ENCODE measurements at places on chromosomes 1 and 21.
A peak's percentile ranks its signal among the peaks of the same experiment; 100 is the strongest.

DNA sequence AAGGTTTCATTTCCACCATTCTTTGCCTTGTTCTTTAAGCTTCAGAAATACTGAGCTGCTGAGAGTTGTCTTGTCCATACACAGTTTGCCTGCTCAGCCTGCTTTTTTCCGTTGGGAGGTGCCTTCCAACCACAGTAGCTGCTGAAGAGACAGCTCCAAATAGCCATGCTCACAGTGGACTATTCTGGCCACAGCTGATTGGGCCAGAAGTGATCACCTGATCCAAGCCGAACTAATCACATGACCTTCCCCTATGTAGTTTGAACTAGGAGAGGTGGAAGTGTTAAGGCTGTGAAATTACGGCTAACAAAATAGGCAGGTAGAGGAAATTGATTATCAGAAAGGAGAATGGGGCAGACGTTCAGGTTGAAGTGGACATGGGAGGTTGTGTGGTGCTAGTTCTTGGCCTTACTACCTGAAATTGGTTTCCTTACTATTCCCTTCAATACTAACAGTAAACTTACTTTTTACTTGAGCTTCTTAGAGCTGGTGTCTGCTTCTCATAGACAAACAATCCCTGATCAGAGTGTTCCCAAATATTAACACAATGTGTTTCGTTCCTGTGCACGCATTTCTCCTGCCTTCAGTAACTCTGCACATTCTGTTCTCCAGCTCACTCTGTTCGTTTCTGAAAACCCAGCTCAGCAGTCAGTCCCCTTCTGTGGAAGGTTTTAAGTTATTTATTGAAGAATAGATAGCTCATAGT, 136.1 kb downstream of the RWDD3 start:
- no peak for DNase-seq

GRCh38 chr1:228204958-228205357, 2.9 kb upstream of the OBSCN start:
- DNase-seq = no peak

GRCh38 chr21:20086508-20086907, 911.7 kb upstream of the NCAM2 start:
- DNase-seq = no peak

DNA sequence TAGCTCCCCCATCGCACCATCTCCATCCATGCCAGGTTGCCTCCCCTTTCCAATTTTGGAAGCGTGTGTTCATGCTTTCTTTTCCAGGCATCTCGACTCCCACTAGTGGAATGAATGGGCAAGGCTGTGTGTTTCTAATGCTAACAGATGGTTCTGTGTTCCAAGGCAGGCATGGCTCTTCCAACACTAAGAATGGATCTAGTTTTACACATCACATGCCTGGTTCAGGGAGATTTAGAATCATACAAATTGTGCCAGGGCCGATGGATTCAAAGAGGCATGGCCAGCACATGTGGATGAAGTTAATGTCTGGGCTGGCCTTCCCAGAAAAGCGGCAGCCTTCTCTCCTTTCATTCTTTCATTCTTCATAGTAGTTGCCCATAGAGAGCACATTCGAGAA, 438.7 kb downstream of the PRDM2 start:
- no peak for DNase-seq

- peak; percentile 51 for DNase-seq
Observed at GRCh38 chr1:13702425-13703127, 2.6 kb downstream of the PRDM2 start.

- no peak for DNase-seq
Observed at GRCh38 chr1:25435397-25436108, 4.9 kb downstream of the MACO1 start.

GRCh38 chr21:42515708-42516502, 2.3 kb downstream of the SLC37A1 start:
- DNase-seq = no peak

- no peak for DNase-seq
Observed at GRCh38 chr1:165893507-165893906, 66.1 kb downstream of the UCK2 start.

- no peak for DNase-seq
Observed at GRCh38 chr1:244732851-244733450, 80.0 kb downstream of the DESI2 start.

- DNase-seq = no peak
Observed at GRCh38 chr1:22750685-22751051, 40.0 kb downstream of the EPHB2 start.

DNA sequence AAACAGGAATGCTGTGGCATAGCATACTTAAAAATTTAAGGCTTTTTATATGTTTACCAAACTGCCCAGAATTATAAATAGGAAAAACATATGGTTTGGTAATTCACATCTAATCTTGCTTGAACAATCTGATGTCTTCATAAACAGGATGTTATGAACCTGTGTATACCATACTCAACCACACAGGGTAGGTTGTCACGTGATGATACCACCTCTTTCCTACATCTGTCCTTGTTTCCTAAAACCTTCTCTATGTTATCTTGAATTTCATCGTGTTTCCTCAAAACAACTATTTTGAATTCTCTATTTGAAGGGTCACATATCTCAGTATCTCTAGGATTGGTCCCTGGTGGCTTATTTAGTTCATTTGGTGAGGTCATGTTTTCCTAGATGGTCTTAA, 631.0 kb upstream of the PKN2 start:
- no peak for DNase-seq

DNA sequence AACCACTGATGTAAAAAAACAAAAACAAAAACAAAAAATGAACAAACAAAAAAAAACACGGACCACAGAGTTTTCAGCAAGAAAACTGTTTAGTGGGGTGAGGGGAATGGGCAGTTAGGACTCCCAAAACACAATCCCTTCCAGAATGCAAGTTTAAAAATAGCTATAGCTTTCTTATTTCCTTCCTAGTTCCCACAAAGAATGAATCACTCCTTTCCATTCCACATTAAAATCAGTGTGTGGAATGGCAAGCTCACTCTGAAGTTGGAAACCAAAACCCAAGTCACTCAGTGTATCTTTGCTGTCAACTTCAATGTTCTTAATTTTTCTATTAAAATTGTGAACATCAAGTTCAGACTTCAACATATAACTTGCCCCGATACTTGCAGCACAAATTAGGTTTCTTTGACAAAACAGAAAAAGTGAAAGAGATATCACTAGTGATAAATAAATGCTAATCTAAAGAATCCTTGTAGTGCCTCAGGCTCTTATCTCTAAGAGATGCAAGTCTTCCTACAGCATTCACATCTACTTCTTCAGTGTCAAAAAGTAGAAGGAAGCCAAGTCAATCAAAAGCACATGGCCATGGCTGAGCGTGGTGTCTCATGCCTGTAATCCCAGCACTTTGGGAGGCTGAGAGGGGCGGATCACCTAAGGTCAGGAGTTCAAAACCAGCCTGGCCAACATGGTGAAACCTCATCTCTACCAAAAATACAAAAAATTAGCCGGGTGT, 45.5 kb downstream of the TOR3A start:
- DNase-seq = no peak

- no peak for DNase-seq
Observed at GRCh38 chr1:3668585-3669300, 16.4 kb downstream of the TP73 start.

- DNase-seq = no peak
Observed at GRCh38 chr21:43297989-43298388, 128.9 kb downstream of the SIK1 start.

GRCh38 chr1:205082431-205082830, 1.8 kb downstream of the TMEM81 start:
- DNase-seq = no peak

DNA sequence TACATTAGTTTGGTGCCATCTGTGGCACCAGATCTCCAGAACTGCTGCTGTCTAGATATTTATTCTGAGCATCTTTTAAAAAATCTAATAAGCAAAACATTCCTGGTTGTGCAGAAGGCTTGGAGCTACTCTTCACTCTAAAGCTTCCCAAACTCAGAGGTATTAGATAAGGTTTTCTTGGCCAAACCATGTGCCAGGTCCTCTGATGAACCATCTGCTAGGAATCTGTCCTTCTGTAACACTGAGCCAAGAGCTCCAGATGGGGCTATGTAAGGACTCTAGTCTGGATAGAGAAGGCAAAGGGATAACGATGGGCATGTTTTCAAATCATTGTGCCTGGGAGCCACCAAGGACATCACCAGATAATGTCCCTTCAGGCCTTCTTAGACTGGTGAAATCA, 410.6 kb downstream of the NTNG1 start:
- no peak for DNase-seq

DNA sequence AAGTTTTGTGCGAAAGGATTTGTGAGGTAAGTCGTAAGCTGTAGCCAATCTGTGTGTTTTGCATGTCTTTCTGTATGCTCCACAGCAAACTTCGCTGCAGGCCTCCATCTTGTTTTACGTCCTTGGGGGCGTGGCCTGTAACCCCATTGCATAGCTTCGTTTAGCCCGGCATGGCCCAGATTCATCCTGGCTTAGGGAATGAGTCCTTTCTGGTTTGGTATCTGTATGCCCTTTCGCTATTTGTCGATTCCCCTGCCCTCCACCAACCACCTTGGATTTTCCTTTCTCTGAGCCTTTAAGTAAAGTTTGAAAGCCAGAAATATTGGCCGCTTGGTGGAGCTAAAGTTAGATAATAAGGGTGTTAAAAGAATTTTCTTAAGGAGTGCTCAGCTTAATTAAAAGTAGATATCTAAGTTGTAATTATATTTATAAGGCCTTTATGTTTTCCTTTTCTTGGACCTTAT, 1.1 kb downstream of the THEM4 start:
- no peak for DNase-seq

DNA sequence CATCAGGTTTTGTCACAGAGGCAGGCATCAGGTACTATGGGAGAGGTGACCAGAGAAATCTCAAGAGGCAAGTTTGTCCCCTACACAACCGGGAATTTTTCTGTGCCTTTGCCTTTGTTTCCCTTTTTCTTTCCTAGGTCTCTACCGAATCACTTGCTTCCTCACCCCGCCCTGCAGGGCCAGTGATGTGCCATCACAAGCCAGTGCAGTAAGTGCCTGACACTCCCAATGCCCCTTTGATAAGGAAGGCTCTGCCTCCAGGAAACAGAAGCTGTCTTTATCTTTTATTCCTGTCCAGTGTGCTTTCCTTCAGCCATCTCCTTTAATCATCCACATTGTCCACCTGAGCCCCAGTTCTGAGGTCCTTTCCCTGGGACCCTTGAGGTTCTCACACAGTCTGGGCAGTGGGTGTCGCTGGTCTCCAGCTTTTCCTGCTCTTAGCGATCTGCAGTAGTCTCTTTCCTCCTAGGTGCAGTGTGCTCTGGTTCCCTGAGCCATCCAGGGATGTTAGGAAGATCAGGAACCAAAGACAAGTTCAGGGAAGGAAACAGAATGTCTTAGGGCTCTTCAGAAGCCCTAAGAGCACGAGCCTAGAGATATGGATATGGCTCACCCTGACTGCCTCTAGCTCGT, 36.6 kb downstream of the GJA5 start:
- no peak for DNase-seq

DNA sequence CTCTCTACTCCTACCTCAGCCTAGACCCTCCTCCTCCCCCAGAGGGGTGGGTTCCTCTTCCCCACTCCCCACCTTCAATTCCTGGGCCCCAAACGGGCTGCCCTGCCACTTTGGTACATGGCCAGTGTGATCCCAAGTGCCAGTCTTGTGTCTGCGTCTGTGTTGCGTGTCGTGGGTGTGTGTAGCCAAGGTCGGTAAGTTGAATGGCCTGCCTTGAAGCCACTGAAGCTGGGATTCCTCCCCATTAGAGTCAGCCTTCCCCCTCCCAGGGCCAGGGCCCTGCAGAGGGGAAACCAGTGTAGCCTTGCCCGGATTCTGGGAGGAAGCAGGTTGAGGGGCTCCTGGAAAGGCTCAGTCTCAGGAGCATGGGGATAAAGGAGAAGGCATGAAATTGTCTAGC, 21.6 kb upstream of the VPS13D start:
- no peak for DNase-seq

DNA sequence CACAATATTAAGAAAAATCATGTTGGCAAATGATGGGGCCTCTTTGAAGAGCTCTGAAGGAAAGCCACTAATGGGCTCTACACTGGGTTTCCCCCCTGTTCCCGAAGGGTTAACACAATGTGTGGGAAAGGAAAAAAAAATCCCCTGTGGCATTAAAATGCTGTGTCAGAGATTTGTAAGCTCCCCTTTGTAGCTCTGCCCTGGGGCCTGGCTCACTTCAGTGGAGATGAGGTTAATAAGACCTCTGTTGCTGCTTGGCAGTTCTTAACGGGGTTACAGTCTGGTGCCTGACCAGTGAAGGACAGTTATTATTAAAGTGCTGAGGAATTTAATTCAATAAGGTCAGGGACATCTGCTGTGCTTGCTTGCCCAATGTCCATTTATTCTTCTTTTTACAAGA, 129.7 kb upstream of the UBE2U start:
- no peak for DNase-seq

- no peak for DNase-seq
Observed at GRCh38 chr1:65387821-65388220, 32.6 kb upstream of the LEPR start.

DNA sequence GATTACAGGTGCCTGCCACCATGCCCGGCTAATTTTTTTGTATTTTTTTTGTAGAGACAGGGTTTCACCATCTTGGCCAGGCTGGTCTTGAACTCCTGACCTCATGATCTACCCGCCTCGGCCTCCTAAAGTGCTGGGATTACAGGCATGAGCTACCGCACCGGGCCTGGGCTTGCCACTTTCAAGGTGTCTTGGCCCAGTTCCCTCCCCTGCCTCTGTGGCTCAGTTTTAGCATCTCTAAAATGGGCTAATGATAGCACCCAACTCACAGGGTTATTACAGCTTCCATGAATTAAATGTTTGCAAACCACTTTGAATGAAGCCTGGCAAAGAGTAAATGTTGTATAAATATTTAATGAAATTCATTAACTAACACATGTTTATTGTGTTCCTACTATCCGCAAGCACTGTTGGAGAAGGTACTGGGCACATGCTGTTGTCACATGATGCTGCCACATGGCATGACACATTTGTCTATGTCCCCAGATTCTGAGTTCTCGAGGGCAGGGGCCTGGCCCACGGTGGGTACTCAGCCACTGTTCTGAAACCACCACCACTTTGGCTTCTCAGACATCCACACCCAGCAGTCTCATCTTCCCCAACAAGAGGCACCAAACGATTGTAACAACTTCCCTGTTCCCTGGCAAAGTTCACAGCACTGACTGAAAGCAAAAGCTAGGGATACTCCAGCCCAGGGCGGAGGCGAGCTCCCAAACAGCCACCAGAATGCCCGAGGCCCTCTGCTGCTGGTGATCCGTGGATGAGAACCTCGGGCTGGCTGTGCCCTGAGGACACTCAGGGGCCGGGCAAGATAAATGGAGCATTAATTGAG, 9.7 kb downstream of the IFFO2 start:
- no peak for DNase-seq

DNA sequence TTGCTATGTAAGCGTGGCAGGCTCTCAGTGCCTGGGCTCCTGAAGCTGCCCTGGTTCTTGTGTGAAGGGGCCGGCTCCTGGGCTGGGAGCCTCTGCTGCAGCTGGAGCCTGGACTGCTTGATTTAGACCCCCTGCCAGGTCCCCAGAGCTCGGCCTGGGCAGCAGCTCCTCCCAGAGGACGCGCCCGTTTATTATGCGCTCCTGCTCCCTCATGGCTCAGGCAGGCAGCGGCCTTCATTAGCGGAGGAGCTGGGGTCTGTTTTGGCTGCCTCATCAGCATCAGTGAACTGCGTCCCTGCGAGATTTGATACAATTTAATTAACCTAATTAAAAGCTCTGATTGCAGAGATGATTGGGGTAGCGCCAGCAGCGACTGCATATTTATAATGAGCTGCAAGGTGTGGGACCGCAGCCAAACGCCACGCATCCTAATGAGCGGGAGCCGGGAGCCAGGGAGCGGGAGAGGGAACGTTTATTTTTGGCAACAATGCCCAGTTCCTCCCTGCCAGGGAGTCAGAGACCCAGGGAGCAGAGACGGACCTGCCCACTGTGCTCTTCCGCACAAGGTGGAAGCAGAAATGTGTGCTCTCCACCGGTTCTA, 16.6 kb downstream of the UTP11 start:
- no peak for DNase-seq

- no peak for DNase-seq
Observed at GRCh38 chr1:213273546-213273945, 222.5 kb downstream of the RPS6KC1 start.
